Stimulated activated CD4-positive, alpha-beta T cell treated with anti-CD3 and anti-CD28 coated beads, Interleukin-15, amount 100 ng/mL, for 1 hour (primary cell): ENCODE measurements at places on chromosomes 12 and 14.
A peak's percentile ranks its signal among the peaks of the same experiment; 100 is the strongest.

DNA sequence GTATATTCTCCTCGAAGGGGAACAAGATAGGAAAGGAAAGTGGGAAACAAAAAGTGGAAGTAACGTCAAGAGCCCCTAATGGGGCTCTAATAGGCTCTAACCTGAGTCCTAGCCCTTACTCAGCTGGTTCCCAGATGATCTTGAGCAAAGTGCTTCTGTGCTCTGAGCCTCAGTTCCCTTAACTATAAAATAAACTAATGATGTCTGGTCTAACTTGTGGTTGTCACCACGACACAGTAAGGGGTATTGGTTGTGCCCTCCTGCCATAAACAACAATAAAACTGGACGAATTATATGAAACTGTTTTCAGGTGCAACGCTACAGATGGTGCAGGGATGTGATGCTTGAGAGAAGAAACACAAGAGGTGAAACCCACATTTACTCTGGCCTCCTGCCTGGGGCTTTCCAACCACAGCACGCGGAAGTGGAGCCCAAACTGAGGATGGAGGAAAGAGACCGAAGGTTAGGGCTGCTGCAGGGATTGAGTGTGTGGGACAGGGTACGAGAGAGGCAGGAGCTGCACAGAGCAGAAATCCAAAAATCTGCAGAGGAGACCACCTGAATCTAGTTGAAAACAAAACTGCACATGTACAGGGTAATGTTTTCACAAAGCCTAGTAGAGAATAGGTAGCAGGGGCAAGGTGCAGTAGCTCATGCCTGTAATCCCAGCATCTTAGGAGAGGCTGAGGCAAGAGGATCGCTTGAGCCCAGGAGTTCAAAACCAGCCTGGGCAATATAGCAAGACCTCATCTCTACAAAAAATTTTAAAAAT lies 45.6 kb upstream of the BCL2L14 start:
- DNase-seq, result no peak

- DNase-seq, result no peak
Measured at GRCh38 chr12:19764408-19764807, 325.1 kb downstream of the AEBP2 start.

DNA sequence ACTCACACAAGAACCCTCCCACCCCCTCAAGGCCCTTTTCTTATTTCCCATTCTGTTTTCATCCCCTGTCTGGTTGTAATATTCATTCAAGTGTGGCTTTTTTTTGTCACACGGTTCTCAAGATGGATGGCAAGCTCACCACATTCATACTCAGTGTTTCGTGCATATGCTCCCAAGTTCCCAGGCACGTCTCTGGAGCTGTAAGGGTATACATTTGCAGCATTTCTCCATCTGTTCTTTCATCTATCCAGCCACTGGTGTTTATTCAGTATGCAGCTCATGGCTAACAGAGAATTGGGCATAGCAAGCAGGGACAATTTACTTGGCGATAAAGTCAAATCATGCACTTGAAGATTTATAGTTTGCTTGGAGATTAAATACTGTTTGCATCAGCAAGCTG lies 212.1 kb downstream of the GRIN2B start:
- no peak for DNase-seq

GRCh38 chr12:70043490-70044138 lies 199.6 kb upstream of the CNOT2 start:
- no peak for DNase-seq

GRCh38 chr14:59428581-59429012 lies 36.6 kb downstream of the GPR135 start:
- no peak for DNase-seq

GRCh38 chr12:96255077-96255476 lies 60.9 kb downstream of the ELK3 start:
- no peak for DNase-seq

DNA sequence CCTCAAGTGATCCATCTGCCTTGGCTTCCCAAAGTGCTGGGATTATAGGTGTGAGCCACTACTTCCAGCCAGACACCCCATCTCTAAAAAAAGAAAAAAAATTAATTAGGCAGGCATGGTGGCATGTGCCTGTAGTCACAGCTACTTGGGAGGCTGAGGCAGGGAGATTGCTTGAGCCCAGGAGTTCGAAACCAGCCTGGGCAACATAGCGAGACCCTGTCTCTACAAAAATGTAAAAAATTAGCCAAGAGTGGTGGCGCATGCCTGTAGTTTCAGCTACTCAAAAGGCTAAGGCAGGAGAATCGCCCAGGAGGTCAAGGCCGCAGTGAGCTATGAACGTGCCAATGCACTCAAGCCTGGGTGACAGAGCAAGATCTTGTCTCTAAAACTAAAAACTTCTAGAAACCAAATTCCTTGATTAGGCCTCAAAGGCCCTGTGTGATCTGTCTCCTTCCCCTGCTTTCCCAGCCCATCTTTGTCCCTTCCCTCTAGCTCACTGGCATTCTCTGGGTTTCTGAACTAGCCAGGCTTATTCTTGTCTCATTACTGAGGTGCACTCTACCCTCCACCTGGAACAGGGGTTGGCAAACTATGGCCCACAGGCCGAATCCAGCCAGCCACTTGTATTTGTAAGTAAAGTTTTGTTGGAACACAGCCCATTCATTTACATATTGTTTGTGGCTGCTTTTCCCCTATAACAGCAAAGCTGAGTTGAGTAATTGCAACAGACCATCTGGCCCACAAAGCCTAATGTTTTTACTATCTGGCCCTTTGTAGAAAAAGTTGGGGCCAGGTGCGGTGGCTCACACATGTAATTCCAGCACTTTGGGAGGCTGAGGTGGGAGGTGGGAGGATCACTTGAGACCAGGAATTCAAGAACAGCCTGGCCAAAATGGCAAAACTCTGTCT lies 17.2 kb upstream of the TPCN1 start:
- DNase-seq, result no peak

DNA sequence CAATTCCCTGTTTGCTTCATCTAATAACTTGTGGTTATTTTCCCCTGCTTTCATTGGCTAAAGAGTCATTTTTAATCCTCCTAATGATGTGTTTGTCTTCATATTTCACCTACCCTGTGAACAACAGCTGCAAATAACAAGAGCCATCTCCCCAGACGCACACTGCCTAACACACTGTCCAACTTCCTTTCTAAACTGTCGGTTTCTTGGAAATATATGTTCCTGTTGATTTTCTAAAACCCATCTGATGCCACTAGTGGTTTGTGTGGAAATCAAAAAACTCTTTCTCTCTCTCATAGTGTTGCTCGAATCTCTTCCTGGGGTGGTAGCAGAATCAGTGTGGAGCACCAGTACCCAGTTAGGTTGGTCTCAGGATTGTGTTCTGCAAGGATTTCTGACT lies 226.9 kb downstream of the EPS8 start:
- DNase-seq, result no peak

- no peak for DNase-seq
Measured at GRCh38 chr14:67457782-67458181, 30.7 kb downstream of the TMEM229B start.

DNA sequence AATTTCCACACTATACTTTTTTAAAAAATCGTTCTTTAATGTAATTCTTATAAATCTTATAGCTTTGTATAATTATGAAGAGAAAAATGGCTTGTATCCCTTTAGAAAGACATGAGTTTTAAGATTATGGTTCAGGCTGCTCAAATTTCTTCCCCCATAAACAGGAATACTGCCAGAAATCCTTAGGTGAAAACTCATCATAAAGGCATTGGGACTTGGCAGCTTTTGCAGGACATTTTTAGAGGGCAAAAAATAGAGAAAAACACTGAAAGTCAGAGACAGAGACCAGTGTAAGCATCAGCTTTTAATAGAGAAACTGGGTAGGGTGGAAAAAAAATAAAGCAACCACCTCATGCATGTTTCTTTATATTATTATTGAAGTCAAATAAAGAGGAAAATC lies 29.1 kb downstream of the LRRK2 start:
- DNase-seq, result no peak

DNA sequence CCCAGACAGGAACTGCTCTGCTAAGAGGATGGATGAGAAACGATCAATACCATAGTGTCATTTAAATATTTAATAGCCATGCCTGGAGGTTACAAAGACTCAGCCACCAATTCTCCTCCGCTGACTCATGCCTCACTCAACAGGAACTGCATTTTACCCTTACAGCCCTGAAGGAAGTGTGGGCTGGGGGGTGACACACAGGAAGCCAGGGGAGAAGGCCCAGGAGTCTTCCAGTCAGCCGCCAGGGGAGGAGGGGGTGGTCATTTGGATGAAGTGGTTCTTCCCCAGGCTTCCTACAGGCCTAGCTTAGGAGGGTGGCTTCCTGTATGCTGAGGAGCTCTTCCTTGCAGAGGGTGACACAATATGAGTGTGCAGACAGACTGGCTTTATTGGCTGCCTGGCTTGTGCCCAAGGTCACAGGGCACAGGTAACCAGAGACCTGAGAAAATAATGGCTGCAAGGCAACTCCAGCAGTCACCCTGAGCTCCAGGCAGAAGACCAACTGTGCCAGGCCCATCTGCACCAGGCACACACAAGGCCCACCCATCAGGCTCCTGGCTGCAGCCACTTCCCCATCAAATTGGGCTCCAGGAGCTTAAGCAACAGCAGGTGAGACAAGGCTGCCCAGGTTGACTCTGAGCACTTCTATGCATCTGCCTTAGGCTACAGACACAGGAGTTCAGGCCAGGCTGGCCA lies 30.6 kb upstream of the RPLP0 start:
- peak; percentile 38 for DNase-seq

- no peak for DNase-seq
Measured at GRCh38 chr12:12070674-12071656, at the start of gene BCL2L14. TSS of gene BCL2L14 (plus strand) at chr12:12070939. CDS start at chr12:12079306, 8,367 bp downstream.

DNA sequence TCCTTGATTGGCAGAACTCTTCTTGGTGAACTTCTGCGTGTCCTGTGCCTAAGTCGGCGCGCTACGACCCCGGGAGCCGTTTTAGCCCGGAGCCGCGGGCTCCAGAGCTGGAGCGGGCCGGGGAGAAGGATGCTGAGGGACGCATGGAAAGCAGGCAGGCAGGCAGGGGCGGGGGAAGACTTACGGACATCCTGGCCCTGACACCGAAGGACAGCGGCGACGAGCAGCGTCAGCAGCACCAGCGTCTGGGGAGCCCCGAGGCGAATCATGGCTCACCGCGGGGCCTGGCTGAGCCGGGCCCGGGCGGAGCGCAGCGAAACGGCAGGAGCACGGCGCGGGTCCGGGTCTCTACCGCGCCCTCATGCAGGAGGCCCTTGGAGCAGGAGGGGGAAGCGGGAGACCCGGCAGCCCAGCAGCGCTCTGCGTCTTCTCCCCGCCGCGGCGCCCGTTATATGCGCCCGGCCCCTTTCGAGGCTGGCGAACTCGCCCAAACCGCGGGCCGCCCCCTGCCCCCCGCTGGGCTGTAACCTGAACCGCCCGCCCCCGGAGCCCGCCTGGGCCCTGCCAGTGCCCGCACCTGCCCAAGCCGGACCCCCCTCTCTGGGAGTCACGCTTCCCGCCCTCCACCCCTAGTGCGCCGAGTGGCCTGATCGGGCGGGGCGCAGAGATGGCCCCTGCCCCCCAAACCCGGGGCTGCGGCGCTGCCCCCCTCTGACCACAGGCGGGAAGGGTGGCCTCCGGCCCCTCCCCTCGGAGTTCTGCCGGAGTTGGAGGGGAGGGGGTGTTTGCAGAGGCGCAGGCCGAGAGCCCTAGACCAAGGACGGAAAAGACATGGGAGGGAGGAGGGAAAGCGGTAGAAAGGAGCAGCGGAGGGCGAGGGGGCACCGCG lies at the start of gene COL2A1:
Gene COL2A1, minus strand, starts transcription at position 424 of the 889 bp plus-strand sequence. Its CDS starts 155 bp downstream, at position 269.
- DNase-seq, result no peak

DNA sequence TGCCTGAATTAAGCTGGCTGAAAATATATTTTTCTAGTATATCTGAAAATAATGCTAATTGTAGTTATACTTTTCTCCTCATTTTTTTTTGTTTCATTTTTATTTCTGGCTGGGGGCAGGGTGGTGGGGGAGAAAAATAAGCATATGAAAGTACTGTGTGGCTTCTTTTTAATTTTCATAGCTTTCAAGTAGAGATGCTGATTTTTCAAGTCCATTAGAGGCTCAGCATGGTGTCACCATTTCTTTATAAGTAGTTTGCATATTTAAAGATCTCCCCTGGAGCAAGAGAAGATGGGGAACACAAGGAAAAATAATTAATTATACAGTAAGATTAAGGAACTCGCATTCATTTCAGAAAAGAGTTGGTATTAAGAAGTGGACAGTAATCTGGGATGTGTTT lies 27.1 kb downstream of the TTC8 start:
- DNase-seq, result no peak

GRCh38 chr14:101627915-101628262 lies 66.6 kb downstream of the DIO3 start:
- DNase-seq, result no peak

- DNase-seq, result no peak
Measured at GRCh38 chr12:64175254-64175945, 46.7 kb downstream of the KICS2 start.

- no peak for DNase-seq
Measured at GRCh38 chr12:67042697-67043131, 226.4 kb upstream of the CAND1 start.

GRCh38 chr14:75579882-75580281 lies 1.5 kb downstream of the FLVCR2 start:
- no peak for DNase-seq

GRCh38 chr14:100370003-100370402 lies 46.9 kb downstream of the SLC25A47 start:
- DNase-seq, result no peak

DNA sequence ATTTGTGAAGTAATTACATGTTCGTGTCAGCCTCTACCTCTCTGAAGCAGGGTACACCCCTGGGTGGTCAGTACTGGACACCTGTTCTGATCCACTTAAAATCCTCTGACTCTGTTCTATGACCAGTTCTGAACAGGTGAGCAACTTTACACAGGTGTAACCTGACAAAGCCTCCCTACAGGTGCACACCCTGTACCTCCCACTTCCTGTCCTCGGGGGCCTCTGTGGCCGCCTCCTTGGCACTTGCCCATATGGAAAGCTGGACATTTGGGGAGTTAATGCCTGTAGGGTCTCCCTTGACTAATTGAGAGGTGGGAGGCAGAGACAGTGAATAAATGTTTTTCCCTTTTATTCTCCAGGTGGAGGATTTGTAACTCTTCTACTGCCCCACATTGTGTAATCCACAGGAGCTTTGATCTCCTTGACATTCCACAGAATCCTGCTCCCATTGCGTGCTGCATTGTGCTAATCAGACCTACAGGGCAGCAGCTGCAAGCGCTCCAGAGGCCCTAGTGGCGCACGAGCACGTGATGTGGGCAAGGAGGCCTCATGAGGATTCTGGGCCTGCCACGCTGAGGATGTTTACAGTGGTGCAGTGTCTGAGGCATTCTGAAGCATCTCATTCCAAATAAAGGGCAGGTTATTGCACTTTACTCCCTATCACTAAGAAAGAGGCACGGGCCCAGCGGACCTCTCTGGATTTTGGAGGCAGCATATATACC lies 45.8 kb upstream of the BATF start:
- no peak for DNase-seq

GRCh38 chr12:50642761-50643160 lies 121.1 kb upstream of the ATF1 start:
- no peak for DNase-seq

GRCh38 chr12:112711507-112711906 lies 80.0 kb upstream of the RPH3A start:
- DNase-seq, result no peak
